ENCODE measurements at places on chromosomes 1 and 21. TPM values are rescaled to one million over a fixed set of nuclear protein-coding genes. Genes with fewer than 3 reads are reported as not detected.

The FAAH gene
- total RNA-seq: 10.5 TPM

The PGLYRP4 gene
- total RNA-seq: not detected

The OPTC gene
- not detected for total RNA-seq

The LYST gene
- 31.8 TPM for total RNA-seq

The OR2T29 gene
- total RNA-seq: 19.7 TPM

The TNFSF4 gene
- total RNA-seq: 0.79 TPM

The TMPRSS3 gene
- not detected for total RNA-seq

The PADI2 gene
- total RNA-seq: 0.43 TPM

The BEND5 gene
- total RNA-seq: not detected

The EVA1B gene
- 142 TPM for total RNA-seq

The NID1 gene
- 3.1 TPM for total RNA-seq

The ADGRL4 gene
- under 0.01 TPM for total RNA-seq

The SPRR2A gene
- total RNA-seq: not detected

The PLA2G4A gene
- total RNA-seq: 25.9 TPM

The GOLPH3L gene
- total RNA-seq: 11.8 TPM

The PDPN gene
- total RNA-seq: 115 TPM

The ERVH48-1 gene
- total RNA-seq: not detected

The S100A7 gene
- not detected for total RNA-seq

The CDCP2 gene
- total RNA-seq: not detected

The GPR61 gene
- total RNA-seq: not detected

The OLFML3 gene
- 834 TPM for total RNA-seq

The B3GALT5 gene
- 0.54 TPM for total RNA-seq

The FCRL5 gene
- not detected for total RNA-seq

The OR6K2 gene
- total RNA-seq: not detected

The PDE4B gene
- not detected for total RNA-seq

The PTBP2 gene
- 12.2 TPM for total RNA-seq

The LMOD1 gene
- total RNA-seq: 0.22 TPM

The GBP1 gene
- 3.1 TPM for total RNA-seq

The OR14K1 gene
- not detected for total RNA-seq

The BACE2 gene
- total RNA-seq: 22.0 TPM

The FCER1G gene
- total RNA-seq: 0.39 TPM

The DIO1 gene
- total RNA-seq: not detected

The BLACAT1 gene
- 2.5 TPM for total RNA-seq

The NHLH1 gene
- 0.11 TPM for total RNA-seq

The GCSAML gene
- under 0.01 TPM for total RNA-seq

The FCGR3A gene
- not detected for total RNA-seq

The ETNK2 gene
- total RNA-seq: 144 TPM

The RORC gene
- total RNA-seq: not detected

The VANGL2 gene
- 6.5 TPM for total RNA-seq

The GDAP2 gene
- total RNA-seq: 27.7 TPM

The CA14 gene
- total RNA-seq: not detected

The RIMKLA gene
- total RNA-seq: under 0.01 TPM

The C1QA gene
- not detected for total RNA-seq

The LRRC39 gene
- total RNA-seq: 0.22 TPM

The ACTA1 gene
- not detected for total RNA-seq

The ATAD3C gene
- 3.5 TPM for total RNA-seq

The HPCA gene
- under 0.01 TPM for total RNA-seq
